ENCODE measurements at places on chromosomes 5 and 9. TPM values are rescaled to one million over a fixed set of nuclear protein-coding genes. Genes with fewer than 3 reads are reported as not detected.

Gene CCIN
- total RNA-seq = 0.32 TPM

DNA sequence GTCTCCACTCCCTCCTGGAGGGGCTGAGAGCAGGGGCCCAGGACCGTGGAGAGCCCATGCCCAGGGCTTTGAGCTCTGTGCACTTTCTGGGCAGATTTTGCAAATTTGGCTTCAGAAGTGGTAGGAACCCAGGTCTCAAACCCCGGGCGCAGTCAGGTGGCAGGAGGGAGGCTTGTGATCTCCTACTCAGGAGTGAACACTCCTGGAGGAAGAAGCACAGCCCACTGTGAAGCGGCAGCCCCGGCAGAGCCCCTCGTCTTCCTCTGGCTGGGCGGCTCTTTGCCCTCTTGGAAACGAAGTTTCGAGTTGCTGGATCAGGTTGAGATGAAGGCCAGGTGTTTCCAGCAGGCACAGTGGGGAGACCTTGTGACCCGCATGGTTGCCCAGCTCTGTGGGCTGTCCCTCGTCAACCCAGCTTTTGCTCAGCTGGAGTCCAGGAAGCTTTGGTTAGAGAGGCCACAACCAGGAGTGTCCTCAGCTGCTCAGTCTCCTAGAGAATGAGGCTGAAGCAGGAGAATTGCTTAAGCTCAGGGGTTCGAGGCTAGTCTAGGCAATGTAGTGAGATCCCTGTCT is 48.5 kb downstream of the WNK2 start:
- H3K27ac ChIP-seq = no peak overlapping the region
- peaks cover 14% of the 10 kb centered on the region for H3K27me3 ChIP-seq
- H3K4me3 ChIP-seq = no peak overlapping the region
- no peak for DNase-seq

DNA sequence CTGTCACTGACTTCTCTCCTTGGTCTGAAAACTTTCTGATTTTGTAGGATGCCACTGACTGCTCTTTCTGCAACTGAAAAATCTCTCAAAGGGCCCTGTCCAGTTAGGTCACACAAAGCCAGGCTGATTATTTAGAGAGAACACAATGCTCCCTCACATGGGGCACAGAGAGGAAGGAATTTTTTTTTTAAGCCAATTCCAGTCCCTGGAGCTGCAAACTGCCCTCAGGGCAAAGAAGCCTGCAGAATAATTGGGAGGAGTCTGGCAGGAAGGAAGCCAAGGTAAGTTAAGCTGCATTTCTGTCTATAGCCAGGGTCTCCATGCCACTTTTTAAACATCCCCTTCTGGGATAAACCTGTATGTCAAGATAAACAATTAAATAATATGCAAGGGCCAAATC is 305.5 kb downstream of the ZSWIM6 start:
- DNase-seq = no peak
- no peak overlapping the region for H3K27ac ChIP-seq
- peaks cover 8% of the 10 kb centered on the region for H3K27me3 ChIP-seq
- H3K4me3 ChIP-seq = no peak overlapping the region
- no peaks in the 10 kb centered on the region for H3K4me1 ChIP-seq

DNA sequence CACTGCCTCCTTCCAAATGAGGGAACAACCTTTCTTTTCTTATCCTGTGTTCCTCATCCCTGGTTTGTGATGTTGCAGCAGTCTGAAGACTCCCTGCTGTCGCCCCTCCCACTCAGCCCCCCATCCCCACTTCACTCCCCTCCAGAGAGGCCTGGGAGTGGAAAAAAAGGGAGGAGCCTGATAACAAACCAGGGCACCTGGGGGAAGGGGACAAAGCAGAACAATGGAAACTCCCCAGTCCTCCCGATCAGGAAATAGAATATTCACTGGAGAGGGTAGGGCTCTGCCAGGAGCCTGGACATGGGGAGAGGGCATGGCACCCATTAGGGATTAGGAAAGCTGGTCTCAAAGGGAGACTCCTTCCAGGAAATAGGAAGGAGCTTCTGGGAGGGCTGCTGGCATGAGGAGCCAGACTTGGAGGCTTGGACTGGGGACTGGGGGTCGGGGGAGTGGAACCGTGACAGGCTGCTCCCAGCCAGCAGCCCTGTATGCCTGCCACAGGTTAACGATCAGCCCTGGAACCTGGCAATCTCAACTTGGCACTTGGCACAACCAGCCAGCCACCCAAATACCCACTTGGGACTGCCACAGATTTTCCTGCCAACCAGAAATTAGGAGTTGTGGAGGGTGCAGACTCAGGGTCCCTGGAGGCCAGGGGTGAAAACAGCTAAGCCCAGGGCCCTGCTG is 20.0 kb downstream of the PCDH1 start:
- H3K4me1 ChIP-seq = no peaks in the 10 kb centered on the region
- no peaks in the 10 kb centered on the region for H3K36me3 ChIP-seq
- H3K27ac ChIP-seq = no peak overlapping the region
- H3K4me3 ChIP-seq = no peak overlapping the region
- peaks cover 15% of the 10 kb centered on the region for H3K27me3 ChIP-seq

Gene KCTD16
- total RNA-seq = not detected

- H3K36me3 ChIP-seq = no peaks in the 10 kb centered on the region
- DNase-seq = no peak
- H3K4me1 ChIP-seq = no peaks in the 10 kb centered on the region
- H3K27me3 ChIP-seq = no peaks in the 10 kb centered on the region
- no peak overlapping the region for H3K4me3 ChIP-seq
- no peak overlapping the region for H3K27ac ChIP-seq
Measured at GRCh38 chr5:124199893-124200292, 546.5 kb downstream of the ZNF608 start.

Gene SLC27A4
- total RNA-seq = 19.0 TPM

Gene CCL21
- total RNA-seq = not detected

DNA sequence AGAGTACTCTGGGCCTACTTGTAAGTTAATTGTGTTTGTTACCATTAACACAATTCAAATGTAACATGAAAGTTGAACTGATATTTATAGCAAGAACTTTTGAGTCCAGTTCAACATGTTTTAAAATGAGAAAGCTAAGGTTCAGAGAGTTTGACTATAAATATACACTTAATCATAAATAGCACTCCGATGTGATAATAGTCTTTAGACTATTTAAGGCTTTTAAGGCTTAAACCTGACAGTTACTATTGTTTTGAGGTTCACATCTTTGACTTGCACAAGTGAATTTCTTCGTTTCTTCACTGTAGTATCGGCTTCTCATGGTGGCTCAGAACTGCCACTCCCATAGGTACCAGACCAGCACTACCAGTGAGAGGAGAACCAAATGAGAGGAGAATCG is 42.4 kb downstream of the ZNF608 start:
- H3K4me3 ChIP-seq = no peak overlapping the region
- peaks cover 2% of the 10 kb centered on the region for H3K27me3 ChIP-seq
- H3K4me1 ChIP-seq = no peaks in the 10 kb centered on the region
- no peak for DNase-seq

- H3K4me1 ChIP-seq = no peaks in the 10 kb centered on the region
- H3K27ac ChIP-seq = no peak overlapping the region
- no peaks in the 10 kb centered on the region for H3K27me3 ChIP-seq
- no peak for DNase-seq
- H3K4me3 ChIP-seq = no peak overlapping the region
Measured at GRCh38 chr9:18365651-18366050, 108.3 kb upstream of the ADAMTSL1 start.

- no peaks in the 10 kb centered on the region for H3K27me3 ChIP-seq
- no peak overlapping the region for H3K4me3 ChIP-seq
- H3K4me1 ChIP-seq = peaks cover 40% of the 10 kb centered on the region
- no peak for DNase-seq
- H3K27ac ChIP-seq = no peak overlapping the region
Measured at GRCh38 chr9:37990404-37991015, 78.5 kb downstream of the SHB start.

- H3K27me3 ChIP-seq = peaks cover 2% of the 10 kb centered on the region
- H3K4me1 ChIP-seq = peaks cover 5% of the 10 kb centered on the region
Measured at GRCh38 chr9:135565141-135565628, 3.6 kb downstream of the PAEP start.

GRCh38 chr9:108052431-108053080 is 563.0 kb upstream of the KLF4 start:
- no peak overlapping the region for H3K4me3 ChIP-seq
- H3K27ac ChIP-seq = no peak overlapping the region

Gene EMB
- total RNA-seq = 139 TPM

DNA sequence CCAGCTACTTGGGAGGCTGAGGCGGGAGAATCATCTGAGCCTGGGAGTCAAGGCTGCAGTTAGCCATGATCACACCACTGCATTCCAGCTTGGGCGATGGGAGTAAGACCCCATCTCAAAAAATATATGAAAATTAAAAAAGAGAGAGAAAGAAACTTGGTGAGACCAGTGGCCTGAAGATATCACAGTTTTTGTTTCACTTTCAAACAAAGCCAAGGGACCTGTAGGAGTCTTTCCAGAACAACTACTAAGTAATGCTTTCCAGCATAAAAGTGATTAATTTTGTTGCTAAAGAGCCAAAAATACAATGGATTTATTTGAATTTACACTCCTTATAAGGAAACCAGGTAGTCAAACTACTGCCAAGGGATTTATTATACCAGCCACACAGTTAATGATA is 23.5 kb downstream of the GKAP1 start:
- DNase-seq = no peak
- peaks cover 5% of the 10 kb centered on the region for H3K4me1 ChIP-seq
- no peaks in the 10 kb centered on the region for H3K36me3 ChIP-seq
- H3K27me3 ChIP-seq = no peaks in the 10 kb centered on the region
- H3K27ac ChIP-seq = no peak overlapping the region

Gene EGR1
- 10.1 TPM for total RNA-seq

Gene GAS1
- 0.18 TPM for total RNA-seq

GRCh38 chr5:9058666-9059065 is 487.2 kb downstream of the SEMA5A start:
- no peaks in the 10 kb centered on the region for H3K4me1 ChIP-seq
- no peak overlapping the region for H3K4me3 ChIP-seq
- DNase-seq = no peak
- H3K36me3 ChIP-seq = no peaks in the 10 kb centered on the region

- no peaks in the 10 kb centered on the region for H3K27me3 ChIP-seq
- H3K4me3 ChIP-seq = no peak overlapping the region
- no peak for DNase-seq
- H3K36me3 ChIP-seq = no peaks in the 10 kb centered on the region
- H3K27ac ChIP-seq = no peak overlapping the region
Measured at GRCh38 chr5:14064841-14065240, 78.3 kb upstream of the TRIO start.

Measured in activated CD8-positive, alpha-beta T cell treated with anti-CD3 and anti-CD28 coated beads, Interleukin-2, amount 10 ng/mL, durations not matched to agents 7 days and 5 days (primary cell).